Substantia nigra (tissue), 51 donors: ENCODE measurements at places on chromosomes 12 and 14.

DNA sequence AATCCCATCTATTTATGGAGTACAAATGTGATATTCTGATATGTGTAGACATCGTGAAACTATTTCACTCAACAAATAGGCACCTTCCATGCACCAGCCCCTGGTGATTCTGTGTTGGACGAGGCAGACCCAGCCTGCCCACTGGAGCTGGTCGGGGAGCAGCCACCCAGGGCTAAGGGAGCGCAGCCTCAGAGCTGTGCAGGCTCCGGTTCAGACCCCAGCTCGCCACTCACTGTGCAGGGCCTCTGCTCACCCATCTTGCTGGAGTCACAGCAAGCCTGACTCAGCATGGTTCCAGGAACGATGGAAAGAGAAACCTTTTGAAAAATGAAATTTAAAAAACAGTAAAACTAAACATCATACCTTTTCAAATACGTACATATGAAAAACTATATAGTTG is 52.3 kb upstream of the BCL11B start:
- no peak for DNase-seq

- DNase-seq, result no peak
These were observed 63.8 kb downstream of the FBXO33 start for GRCh38 chr14:39368261-39368959.

DNA sequence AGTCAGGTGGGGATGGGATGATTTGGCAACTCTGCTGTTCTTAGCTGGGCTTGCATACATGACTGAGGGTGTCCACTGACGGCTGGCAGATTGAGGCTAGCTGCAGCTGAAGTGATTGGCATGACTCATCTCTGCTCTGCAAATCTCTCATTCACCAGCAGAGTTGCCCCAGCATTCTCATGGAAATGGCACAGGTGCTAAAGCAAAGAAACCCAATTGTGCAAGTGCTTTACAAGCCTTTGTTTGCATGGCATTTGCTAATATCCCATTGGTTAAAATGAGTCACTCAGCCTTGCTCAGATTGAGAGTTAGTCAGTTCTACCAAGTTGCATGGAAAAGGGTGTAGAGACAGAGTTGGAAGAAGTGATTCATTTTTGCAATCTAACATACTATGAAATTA is 389.7 kb upstream of the FAR2 start:
- no peak for DNase-seq

DNA sequence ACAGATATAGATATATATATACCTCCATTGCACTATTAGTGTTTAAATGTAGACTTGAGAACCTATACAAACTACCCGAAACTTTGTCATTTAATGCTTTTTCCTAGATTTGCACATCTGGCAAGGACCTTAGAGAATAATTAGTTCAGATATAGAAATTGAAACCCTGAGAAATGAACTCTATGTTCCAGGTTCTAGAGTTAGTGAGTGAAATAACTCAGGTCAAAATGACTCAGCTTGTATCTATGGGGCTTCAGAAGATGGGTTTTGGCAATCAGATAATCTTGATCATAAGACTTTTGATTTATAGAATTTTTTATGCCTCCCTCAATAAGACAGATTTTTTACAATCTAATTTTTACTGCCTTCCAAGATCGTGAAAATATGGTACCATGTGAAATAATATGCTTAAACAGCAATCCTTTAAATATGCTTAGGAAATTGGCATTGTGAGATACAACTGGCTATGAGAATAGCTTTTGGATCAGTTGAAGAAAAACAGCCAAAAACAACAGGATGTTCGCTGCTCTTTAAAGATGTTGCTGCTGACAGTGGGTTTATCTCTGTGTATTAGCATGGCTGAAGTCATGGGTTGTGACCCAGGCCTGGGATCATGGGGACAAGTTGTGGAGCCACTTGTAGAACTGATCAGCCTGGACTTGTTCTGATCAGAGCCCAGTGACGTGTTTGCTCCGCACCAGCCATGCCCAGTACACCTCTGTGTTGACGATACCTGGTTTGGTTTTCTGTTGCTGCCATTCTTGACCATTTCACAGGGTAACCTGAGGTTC is 63.6 kb downstream of the TTLL5 start:
- DNase-seq, result no peak

GRCh38 chr12:122327494-122328385 is 61.4 kb upstream of the VPS33A start:
- DNase-seq, result no peak

- DNase-seq, result no peak
These were observed 40.1 kb downstream of the NGB start for GRCh38 chr14:77230914-77231313.

DNA sequence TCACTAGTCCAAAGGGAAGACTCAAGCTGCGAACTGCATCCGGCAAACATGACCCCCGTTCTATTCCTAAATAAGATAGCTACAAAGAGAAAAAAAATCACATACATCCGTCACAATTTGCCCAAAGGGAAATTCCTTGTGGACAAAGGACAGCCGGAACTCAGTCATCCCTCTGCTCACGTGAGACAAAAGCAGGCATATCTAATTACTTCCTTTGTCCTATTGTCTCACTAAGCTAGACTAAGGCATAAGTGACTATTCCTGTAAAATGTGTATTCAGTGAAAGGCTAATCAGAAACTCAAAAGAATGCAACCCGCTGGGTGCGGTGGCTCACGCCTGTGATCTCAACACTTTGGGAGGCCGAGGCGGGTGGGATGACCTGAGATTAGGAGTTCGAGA is 27.2 kb upstream of the NINJ2 start:
- DNase-seq, result no peak

DNA sequence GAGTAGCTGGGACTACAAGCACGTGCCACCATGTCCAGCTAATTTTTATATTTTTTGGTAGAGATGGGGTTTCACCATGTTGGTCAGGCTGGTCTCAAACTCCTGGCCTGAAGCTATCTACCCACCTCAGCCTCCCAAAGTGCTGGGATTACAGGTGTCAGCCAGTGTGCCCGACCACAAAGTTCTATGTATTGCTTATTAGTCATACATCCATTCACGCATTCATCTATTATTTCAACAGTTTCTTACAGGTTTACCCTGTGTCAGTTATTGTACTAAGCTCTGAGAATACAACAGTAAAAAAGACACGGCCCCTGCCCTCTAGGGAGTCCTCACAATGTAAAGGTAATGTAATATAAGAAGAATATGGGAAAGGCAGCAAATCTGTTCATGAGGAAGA is 188.9 kb upstream of the BTG1 start:
- DNase-seq, result no peak

DNA sequence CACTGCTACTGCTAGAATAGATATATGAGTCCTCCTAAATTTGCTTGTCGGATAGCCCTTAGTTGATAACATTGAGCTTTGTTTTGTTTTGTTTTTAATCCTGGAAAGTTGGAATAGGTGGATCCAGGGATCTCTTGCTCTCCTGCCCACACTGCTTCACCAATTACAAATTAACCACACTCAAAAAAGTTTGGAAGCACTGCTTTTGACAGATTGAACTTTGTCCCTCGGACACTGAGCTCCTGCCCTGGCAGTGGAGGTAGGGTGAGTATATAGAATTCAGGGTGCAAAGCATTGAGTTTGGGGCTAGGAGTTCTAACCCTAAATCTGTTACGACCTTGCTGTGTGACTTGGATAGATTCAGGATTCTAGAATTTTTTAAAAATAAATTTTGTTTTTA is 15.1 kb upstream of the SYNDIG1L start:
- no peak for DNase-seq

GRCh38 chr12:3543826-3544225 is 52.8 kb downstream of the PRMT8 start:
- DNase-seq, result no peak

DNA sequence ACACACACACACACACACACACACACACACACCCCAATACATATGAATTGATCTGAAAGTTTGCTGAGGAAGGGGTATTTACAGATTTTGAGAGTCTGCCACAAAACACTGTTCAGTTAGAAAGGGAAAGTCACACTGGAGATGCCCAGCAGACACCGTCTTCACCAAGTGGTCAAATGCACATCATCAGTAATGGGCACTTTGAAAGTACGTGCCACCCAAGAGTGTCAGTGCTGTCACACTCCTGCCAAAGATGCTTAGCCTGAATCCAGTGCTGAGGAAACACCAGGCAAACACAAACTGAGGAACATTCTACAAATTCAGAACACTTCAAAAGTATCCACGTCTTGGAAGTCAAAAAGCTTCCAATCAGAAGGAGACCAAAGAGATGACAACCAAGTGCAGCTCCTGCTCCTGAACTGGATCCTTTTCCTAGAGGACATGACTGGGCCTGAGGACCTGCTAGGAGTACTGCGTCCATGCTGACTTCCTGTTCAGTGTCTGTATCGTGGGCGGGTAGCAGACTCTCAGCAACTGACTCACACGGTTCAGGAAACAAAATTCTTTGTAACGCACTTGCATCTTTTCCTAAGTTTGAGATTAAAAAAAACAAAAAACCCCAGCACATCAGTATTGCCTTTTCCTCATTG is 18.6 kb downstream of the PSMC1 start:
- DNase-seq, result no peak

GRCh38 chr14:49820176-49820575 is 32.4 kb downstream of the NEMF start:
- DNase-seq, result no peak

DNA sequence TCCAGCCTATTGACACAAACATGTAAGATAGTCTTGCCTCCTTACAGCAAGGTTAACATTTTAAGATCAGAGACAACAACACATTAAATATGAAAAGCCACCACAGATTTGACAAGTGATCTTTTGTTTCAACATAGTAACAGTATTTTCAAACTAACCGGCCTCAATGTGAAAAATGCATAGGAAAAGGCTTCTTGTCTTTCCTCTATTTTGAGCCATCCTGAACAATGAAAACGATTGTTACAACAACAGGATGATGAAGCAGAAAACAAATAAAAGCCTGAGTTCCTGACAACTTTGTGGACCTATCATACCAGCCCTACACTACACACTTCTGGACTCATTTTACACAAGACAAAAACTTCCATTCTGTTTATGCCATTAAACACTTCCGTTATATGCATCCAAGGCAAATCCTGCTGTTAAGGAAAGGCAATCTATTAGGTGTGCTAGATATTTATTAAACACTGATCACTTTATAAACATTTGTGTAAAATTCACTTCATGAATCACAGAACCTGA is 37.3 kb downstream of the BAZ1A start:
- no peak for DNase-seq

- no peak for DNase-seq
These were observed 24.8 kb upstream of the RAB35 start for GRCh38 chr12:120141336-120141735.

GRCh38 chr14:75221797-75222196 is 45.4 kb upstream of the TMED10 start:
- DNase-seq, result no peak
